ENCODE measurements at places on chromosomes 1 and 21. TPM values are rescaled to one million over a fixed set of nuclear protein-coding genes. Genes with fewer than 3 reads are reported as not detected.

DNA sequence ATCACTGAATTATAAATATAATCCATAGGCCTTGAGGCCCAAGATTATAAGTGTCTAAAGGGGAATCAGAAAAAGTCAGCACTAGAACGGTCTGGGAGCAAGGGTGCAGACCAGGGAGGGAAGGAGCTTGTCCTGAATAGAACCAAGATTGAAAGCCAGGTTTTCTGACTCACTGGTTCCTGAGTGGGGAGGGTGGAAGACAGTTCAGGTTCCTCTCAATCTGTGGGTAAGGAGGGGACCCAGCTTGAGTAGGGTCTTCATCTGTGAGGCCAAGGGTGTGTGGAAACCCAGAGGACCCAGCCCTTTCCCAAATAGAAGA lies 842 bp downstream of the LENEP start:
- H3K27me3 ChIP-seq: no peaks in the 10 kb centered on the region
- no peak overlapping the region for H3K4me3 ChIP-seq
- DNase-seq: no peak
- peaks cover 4% of the 10 kb centered on the region for H3K4me1 ChIP-seq
- H3K27ac ChIP-seq: no peak overlapping the region
- peaks cover 9% of the 10 kb centered on the region for H3K36me3 ChIP-seq

- no peaks in the 10 kb centered on the region for H3K27me3 ChIP-seq
- no peaks in the 10 kb centered on the region for H3K4me1 ChIP-seq
- no peak overlapping the region for H3K27ac ChIP-seq
- no peak overlapping the region for H3K4me3 ChIP-seq
- no peaks in the 10 kb centered on the region for H3K36me3 ChIP-seq
These were observed 382.3 kb downstream of the HHIPL2 start for GRCh38 chr1:222165629-222166028.

CCDC185 gene
- total RNA-seq: not detected

RNU11 gene
- not detected for total RNA-seq

DNA sequence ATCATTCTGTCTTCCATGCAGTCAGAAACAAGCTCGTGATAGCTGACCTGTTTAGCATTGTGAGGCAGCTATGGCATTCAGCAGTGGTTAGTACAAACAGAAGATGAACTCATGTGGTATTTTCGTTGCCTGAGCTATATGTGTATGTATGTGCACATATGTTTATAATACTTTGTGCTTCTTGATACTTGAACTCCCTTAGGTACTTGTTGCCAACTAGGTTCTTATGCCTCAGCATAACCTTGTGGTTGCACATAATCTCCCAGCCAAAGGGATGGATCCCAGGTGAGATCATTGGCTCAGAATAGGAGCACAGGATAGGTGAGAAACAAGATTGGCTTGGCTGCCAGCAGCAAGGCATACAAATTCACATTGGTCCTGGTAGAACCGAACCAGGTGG lies 86.1 kb downstream of the VPS26C start:
- no peak overlapping the region for H3K4me3 ChIP-seq
- H3K4me1 ChIP-seq: no peaks in the 10 kb centered on the region
- no peaks in the 10 kb centered on the region for H3K27me3 ChIP-seq
- H3K36me3 ChIP-seq: peaks cover 39% of the 10 kb centered on the region

NRAS gene
- total RNA-seq: 10.7 TPM

OVAAL gene
- not detected for total RNA-seq

DNA sequence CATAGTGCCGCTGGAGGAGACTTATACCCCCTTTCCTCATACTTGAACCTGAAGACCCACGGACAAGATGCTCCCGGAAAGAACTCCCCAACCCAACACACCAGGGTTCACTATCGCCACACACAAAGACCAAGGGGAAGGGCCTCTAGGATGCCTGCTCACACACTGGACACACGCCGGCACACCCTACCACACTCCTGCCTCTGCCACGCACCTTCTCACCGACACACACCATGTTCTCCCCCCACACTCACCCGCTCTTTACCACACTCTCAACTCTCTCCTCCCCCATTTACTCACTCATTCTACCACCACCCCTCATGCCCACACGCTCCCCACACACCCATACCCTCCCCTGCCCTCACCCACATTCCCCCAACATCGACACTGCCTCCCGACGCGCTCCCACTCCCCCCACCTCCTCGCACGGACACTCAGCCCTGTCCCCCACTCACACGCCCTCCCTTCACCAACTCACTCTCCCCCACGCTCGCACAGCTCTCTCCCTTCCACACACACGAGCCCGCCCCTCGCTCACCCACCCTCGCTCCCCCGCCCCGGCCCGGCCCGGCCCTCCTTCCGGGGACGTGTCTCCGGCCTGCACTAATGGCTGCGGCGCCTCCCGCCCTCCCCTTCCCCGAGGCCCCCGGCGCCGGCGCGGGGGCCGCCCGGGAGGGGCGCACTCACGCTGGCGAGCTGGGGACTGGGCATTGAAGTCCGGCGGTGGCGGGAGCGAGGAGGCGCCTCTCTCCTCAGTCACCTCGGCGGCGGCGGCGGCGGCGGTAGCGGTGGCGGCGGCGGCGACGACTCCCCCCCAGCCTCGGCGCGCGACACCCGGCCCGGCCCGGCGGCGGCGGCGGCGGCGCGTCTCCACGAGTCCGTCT lies 626 bp downstream of the PTP4A2 start:
- peaks cover 34% of the 10 kb centered on the region for H3K4me1 ChIP-seq
- no peaks in the 10 kb centered on the region for H3K27me3 ChIP-seq
- peak; percentile 31 for DNase-seq
- H3K27ac ChIP-seq: peak overlapping the region; percentile 97
- no peaks in the 10 kb centered on the region for H3K36me3 ChIP-seq

GRCh38 chr1:34425785-34426184 lies 249.1 kb downstream of the C1orf94 start:
- no peak for DNase-seq
- H3K4me1 ChIP-seq: no peaks in the 10 kb centered on the region
- H3K27ac ChIP-seq: no peak overlapping the region

PLD5 gene
- 6.6 TPM for total RNA-seq

DNA sequence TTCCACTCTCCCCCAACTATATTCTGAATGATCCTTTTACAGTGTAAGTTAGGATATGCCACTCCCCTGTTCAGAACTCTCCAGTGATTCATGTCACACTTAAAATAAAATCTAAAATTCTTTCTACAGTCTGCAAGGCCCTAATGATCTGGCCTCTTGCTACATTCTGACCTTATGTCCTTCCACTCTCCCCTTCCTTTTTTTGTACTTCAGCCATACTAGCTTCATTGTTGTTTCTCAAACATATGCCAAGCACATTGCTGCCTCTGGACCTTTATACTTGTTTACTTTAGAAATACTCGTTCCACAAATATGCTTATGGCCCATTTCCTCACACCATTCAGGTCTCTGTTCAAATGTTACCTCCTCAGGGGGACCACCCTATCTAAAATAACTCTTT lies 14.8 kb upstream of the PSMA5 start:
- H3K27ac ChIP-seq: no peak overlapping the region
- H3K27me3 ChIP-seq: no peaks in the 10 kb centered on the region
- no peaks in the 10 kb centered on the region for H3K36me3 ChIP-seq
- H3K4me3 ChIP-seq: no peak overlapping the region

DNA sequence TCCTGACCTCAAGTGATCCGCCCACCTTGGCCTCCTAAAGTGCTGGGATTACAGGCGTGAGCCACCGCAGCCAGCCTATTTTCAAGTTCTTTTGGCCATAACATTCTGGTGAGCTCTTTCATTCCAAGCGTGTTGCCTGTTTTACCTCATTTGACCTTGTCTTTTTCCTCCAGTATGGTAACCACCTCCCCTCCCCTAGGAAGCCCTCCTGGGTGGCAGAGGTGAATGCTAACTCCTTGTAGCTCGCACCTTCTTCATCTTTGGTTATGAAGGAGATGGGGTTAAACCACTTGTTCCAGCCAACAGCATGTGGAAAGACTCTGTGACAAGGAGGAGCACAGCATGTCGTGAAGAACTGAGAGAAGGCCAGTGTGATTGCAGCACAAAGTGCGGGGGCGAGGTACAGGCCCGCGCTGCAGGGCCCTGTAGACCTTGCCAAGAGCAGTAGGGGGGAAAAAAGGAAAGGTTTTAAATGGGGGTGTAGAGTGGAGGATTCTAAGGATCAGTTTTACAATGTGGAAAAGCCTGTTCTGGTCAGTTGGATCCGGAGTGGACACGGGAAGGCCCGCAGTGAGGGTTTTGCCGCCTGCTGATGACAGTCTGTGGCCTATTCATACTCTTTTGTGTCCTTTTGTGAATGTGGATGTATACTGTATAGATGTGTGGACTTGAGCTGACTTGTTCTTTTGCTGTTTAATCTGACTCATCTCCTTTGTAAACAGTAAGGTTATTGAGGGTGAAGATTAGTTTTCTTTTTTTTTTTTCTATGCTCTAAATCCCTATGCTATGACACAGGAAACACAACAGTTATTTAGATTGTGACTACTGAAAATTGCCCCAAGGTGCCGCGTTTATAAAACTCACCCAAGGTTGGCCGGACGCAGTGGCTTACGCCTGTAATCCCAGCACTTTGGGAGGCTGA lies 7.5 kb upstream of the ZNF436 start:
- H3K27me3 ChIP-seq: no peaks in the 10 kb centered on the region
- peaks cover 3% of the 10 kb centered on the region for H3K4me1 ChIP-seq
- H3K36me3 ChIP-seq: peaks cover 3% of the 10 kb centered on the region

DNA sequence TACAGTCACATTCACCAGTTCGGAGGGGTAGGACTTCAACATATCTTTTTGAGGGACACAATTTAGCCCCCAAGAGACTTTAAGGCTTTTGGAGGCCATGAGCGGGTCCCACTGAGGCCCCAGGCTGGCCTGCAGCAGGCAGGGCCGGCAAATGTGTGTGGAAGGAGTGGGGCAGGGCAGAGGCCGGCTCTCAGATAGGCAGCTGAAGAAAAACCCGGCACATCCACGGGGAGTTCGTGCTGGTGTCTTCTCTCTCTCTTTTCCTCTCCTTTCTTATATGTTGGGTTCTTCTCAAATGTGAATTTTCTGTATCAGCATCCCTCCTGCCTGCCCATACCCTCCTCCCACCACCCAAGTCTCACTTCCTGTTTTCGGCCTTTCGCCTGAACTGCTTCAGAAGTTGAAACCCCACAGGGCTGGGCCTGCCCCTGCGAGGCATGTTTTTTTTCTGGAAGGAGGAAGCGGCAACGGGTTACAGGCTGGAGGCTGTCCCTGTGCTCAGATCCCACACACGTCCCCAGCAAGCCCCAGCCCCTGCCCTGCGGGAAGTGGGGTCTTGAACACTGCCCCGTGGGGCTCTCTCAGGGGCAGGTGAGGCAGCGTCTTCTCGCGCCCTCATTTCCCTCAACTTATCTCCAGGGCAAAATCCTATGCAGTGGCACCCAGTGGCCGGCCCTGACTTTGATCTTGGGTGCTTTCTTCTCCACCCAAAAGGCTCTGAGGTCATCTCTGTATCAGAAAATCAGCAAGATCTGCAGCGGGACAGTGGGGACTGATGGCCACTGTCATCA lies 9.7 kb upstream of the UMODL1 start:
- no peak overlapping the region for H3K4me3 ChIP-seq
- DNase-seq: no peak
- H3K27me3 ChIP-seq: no peaks in the 10 kb centered on the region
- H3K4me1 ChIP-seq: peaks cover 18% of the 10 kb centered on the region
- no peaks in the 10 kb centered on the region for H3K36me3 ChIP-seq

GRCh38 chr1:157399984-157400382 lies 152.3 kb downstream of the FCRL5 start:
- no peaks in the 10 kb centered on the region for H3K4me1 ChIP-seq
- no peaks in the 10 kb centered on the region for H3K27me3 ChIP-seq
- no peak for DNase-seq
- no peak overlapping the region for H3K4me3 ChIP-seq

ARV1 gene
- total RNA-seq: 9.7 TPM

GRCh38 chr1:227449051-227449450 lies 114.3 kb upstream of the ZNF678 start:
- H3K36me3 ChIP-seq: no peaks in the 10 kb centered on the region
- no peak for DNase-seq
- H3K4me1 ChIP-seq: no peaks in the 10 kb centered on the region
- no peak overlapping the region for H3K27ac ChIP-seq
- no peaks in the 10 kb centered on the region for H3K27me3 ChIP-seq

GRCh38 chr1:228469413-228470162 lies 17.6 kb upstream of the RNF187 start:
- H3K4me3 ChIP-seq: no peak overlapping the region
- DNase-seq: no peak
- H3K27me3 ChIP-seq: no peaks in the 10 kb centered on the region
- no peak overlapping the region for H3K27ac ChIP-seq
- H3K36me3 ChIP-seq: no peaks in the 10 kb centered on the region
- no peaks in the 10 kb centered on the region for H3K4me1 ChIP-seq

FCRL4 gene
- not detected for total RNA-seq

OPTC gene
- not detected for total RNA-seq

- H3K4me3 ChIP-seq: no peak overlapping the region
- H3K27me3 ChIP-seq: no peaks in the 10 kb centered on the region
- H3K36me3 ChIP-seq: no peaks in the 10 kb centered on the region
These were observed 71.6 kb upstream of the RUNX1 start for GRCh38 chr21:35120631-35121180.

CSTB gene
- 8.7 TPM for total RNA-seq

VHLL gene
- total RNA-seq: not detected

DNA sequence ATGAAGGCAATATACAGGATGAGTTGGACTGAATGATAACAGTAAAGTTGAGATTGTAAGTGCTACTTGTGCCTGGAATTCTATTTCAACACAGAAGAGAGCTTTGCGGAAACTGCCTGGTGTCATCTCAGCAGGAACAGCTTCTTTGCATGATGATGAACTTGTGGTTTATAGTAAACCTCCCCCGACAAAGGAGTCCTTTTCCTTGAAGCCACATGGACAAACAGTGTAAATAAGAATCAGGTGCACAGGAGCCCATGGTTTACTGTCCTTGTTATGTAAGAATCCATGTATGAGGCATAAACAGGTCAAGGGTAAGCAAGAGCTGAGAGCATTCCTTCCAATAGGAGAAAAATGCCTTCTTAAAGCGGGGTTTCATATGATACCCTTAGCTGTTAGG lies 66.2 kb downstream of the PCNX2 start:
- no peaks in the 10 kb centered on the region for H3K27me3 ChIP-seq
- H3K27ac ChIP-seq: no peak overlapping the region
- no peak for DNase-seq
- H3K4me1 ChIP-seq: no peaks in the 10 kb centered on the region

- H3K4me1 ChIP-seq: no peaks in the 10 kb centered on the region
- no peak overlapping the region for H3K27ac ChIP-seq
- H3K4me3 ChIP-seq: no peak overlapping the region
- DNase-seq: no peak
- no peaks in the 10 kb centered on the region for H3K27me3 ChIP-seq
These were observed 37.0 kb upstream of the PLPPR4 start for GRCh38 chr1:99227056-99227897.

C1QA gene
- 202 TPM for total RNA-seq
